NCI-H774 (cell line): ENCODE measurements at places on chromosomes 5 and 9.

DNA sequence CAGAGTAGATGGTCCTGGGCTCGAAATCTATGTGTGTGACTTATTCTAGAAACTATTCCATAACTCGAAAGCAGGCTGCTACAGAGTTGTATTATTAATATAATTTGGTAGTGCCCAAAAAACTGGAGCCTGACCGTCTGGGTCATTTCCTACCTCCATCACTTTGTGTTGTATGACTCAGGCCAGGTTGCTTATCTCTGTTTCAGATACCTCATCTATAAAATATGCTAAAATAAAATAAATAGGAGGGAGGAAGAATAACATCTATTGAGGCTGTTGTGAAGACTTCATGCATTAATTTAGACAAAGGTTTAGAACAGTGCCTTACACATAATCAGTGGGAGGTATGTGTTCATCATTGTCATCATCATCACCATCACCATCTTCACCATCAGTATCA lies 57.7 kb downstream of the PDE4D start:
- DNase-seq, result no peak

DNA sequence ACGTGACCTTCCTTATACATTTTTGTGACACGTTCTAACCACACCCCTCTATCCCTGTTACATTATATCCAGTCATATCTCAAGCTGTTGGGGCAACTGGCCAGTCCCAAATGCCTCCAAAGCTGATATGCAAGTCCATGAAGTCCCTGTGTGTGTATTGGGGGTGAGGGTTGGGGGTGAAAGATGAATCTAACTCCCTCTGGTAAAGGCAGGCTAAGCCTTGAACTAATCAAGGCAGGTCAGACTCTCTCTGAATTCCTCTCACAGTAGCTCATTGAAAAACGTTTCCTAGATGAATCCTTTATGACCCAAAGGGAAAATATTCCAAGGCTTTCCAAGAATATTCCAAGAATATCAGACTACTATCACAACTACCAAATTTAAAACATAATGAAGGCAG lies 174.4 kb downstream of the MUSK start:
- DNase-seq, result no peak

- no peak for DNase-seq
These were observed 44.2 kb upstream of the TLX3 start for GRCh38 chr5:171264843-171265242.

GRCh38 chr9:35605351-35606137 lies 482 bp downstream of the TESK1 start:
- DNase-seq, result no peak

DNA sequence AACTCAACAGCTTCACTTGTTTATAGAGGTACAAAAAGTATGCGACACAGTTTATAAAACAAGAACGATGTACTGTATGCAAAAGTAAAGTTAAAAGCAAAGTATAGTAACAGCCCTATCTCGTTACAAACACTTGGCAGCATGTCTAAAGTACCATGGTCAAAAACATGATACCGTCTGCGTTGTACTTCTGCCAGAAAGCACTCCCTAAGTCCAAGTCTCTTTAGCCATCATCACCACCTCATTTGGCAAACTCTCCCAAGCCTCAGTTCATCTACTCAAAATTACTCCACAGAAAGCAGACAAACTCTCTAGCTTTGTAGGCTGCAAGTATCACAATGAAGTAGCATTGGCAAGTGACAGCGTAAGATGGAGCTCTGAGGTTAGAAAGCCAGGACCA lies 73.4 kb downstream of the NFIB start:
- DNase-seq, result no peak

DNA sequence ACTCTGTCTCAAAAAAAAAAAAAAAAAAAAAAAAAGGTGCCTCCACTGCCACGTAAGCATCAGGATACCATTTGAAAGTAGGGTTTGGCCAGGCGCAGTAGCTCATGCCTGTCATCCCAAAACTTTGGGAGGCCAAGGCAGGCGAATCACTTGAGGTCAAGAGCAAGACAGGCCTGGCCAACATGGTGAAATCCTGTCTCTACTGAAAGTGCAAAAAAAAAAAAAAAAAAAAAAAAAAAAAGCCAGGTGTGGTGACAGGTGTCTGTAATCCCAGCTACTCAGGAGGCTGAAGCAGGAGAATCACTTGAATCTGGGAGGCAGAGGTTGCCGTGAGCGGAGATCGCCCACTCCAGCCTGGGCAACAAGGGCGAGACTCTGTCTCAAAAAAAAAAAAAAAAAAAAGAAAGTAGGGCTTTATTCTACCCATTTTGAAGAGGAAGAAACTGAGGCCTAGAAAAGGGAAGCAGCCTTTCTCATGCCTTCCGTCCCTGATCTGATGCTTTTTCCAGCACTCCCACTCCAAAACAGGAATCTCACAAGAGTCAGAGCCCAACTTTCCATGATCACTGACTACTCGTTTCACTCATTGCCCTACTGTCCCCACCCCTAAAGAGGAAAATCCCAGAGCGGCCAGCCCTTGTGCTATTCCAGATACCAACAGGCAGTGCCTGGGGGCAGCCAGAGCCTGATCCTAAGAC lies 16.3 kb upstream of the CCIN start:
- no peak for DNase-seq

GRCh38 chr5:76104027-76104426 lies 20.8 kb downstream of the SV2C start:
- DNase-seq, result no peak
